ENCODE measurements at places on chromosomes 7 and 10.

DNA sequence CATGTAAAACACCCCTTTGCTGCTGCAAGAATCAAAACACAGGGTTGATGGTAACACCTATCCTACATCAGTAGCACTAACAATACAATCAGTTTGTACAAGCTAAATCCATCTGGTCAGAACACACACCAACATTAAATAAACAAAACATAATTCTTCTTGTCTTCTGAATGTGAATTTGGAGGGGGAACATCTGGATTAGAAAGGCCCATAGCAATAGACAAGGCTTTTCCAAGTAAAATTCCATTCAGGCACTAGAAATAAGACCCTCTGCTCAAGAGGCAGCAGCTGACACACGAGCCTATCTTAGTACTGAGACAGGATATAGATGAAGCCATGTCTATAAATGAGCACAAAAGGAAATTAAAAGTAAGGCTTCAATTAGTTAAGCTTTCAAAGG is 839.9 kb upstream of the LRRTM3 start:
- no peak for DNase-seq

- no peak for DNase-seq
Observed at GRCh38 chr7:133315332-133316040, 62.6 kb downstream of the EXOC4 start.

DNA sequence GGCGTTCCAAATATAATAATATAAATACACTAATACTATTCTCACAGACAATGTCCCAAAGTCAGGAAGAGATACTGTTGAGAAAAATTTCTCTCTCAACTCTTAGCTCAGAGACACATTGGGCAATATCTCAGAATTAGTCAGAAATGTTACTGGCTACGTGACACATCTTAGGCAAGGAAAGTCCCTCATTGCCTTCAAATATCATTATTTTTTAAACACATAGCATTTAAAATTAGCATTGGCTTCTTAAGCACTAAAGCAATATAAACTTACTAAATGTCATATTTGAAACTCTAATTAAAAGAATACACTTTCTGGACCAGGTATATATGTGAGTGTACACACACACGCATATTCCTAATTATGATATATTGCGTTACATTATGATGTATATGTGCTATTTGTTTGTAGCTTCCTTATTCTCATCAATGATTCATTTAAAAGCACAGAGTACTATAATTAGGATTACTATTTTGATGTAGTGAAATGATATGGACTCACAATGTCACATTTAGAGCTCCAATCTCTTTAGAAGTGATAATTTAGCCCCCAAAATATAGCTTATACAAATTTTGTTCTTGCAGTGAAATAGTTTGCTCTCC is 255.8 kb downstream of the TWIST1 start:
- no peak for DNase-seq

DNA sequence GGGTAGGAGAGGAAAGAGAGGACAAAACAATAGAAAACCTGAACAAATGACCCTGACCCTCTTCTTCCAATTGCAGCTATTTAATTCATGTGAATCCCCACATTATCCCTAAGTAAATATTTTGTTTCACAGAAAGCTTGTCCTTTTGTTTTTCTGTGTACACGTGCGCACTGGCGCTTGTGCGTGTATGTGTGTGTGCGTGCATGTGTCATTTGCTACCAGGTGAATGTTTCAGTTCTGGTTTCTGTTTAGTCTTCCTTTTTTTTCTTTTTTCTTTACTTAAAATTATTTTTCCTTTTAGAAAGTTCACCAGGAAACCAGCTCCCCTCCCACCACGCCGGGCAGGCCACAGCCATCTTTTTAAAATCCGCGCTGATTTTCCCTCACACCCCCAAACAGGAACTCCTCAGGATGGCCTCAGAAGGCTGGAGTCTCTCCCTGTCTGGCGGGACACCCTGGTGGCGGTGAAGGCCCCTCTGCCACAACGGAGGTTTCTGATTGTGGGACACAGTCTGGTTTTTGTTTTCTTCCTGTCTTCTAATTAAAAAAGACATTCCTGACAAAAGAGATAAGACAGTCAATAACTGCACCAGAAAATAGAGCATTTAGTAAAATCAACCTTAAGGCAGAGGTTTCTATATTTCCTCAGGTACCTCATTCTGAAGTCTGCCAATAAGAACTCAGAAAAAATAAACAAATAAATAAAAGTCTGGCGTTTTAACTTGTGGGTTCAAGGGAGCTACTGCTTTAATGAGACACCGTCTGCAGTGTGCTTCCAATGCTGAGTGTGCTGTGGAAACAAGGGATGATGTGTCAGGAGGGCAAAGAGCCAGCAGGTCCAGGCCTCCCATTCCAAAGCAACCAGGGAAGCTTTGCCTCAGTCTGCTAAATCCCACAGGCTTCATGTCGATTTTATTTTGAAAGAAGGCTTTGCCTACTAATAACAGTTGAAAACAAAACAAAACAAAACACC is 17.4 kb downstream of the IRF5 start:
- no peak for DNase-seq

DNA sequence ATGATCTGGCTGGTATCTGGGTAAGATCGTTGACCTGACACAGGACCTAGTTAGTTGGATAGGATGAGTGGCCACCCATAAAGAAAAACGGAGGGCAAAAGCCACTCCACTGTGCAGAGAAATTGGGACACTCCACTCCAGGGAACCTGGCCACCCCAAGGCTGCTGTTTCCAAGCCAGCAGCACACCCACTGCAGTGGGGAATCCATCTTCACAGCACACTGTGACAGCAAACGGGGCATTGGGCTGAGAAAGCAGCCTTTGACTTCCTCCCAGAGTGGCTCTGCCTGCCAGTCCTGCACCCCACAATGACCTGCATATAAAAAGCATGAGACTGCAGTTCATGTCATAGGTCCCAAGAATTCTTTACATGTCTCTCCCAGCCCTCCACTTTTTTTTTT is 52.9 kb downstream of the MTPN start:
- DNase-seq: no peak

- DNase-seq: no peak
Observed at GRCh38 chr10:95295031-95295755, 4.4 kb upstream of the PDLIM1 start.

DNA sequence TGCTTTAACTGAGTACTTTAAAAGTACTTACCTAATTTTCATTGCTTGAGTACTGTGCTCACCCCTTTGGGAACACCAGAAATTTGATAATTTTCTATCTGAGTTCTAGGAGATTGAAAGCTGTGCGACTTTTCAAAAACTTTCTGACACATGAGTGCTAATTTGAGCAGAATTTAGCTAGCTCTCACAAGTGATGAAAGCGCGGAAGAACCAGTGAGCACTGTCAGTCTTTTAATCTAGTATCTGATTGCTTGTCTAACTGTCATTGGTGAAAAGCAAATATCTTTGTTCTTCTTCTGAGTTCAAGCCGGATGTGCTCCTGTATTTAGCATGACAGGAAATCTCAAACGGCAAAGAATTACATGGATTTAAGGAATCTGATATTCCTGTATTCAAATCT is 899.4 kb downstream of the CNTNAP2 start:
- no peak for DNase-seq

- no peak for DNase-seq
Observed at GRCh38 chr10:22103701-22104470, 100.4 kb upstream of the DNAJC1 start.

GRCh38 chr10:99658622-99659030 is 683 bp upstream of the ENTPD7 start:
- DNase-seq: peak; percentile 36
